Heart left ventricle (tissue), 16 donors: ENCODE measurements at places on chromosomes 7 and 10.

DNA sequence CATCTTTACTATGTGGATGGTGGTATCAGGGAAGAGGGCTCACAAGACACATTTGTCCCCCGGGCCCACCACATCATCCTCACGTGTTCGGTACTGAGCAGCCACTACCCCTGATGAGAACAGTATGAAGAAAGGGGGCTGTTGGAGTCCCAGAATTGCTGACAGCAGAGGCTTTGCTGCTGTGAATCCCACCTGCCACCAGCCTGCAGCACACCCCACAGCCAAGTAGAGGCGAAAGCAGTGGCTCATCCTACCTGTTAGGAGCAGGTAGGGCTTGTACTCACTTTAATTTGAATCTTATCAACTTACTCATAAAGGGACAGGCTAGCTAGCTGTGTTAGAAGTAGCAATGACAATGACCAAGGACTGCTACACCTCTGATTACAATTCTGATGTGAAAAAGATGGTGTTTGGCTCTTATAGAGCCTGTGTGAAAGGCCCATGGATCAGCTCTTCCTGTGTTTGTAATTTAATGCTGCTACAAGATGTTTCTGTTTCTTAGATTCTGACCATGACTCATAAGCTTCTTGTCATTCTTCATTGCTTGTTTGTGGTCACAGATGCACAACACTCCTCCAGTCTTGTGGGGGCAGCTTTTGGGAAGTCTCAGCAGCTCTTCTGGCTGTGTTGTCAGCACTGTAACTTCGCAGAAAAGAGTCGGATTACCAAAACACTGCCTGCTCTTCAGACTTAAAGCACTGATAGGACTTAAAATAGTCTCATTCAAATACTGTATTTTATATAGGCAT is 9.1 kb upstream of the CSGALNACT2 start:
- no peak for DNase-seq

GRCh38 chr7:50088463-50089129 is 4.5 kb downstream of the ZPBP start:
- DNase-seq: no peak

- no peak for DNase-seq
These were observed 128.4 kb downstream of the WNT2 start for GRCh38 chr7:117194445-117194844.

- no peak for DNase-seq
These were observed 662.9 kb downstream of the CCSER2 start for GRCh38 chr10:84991301-84991700.

DNA sequence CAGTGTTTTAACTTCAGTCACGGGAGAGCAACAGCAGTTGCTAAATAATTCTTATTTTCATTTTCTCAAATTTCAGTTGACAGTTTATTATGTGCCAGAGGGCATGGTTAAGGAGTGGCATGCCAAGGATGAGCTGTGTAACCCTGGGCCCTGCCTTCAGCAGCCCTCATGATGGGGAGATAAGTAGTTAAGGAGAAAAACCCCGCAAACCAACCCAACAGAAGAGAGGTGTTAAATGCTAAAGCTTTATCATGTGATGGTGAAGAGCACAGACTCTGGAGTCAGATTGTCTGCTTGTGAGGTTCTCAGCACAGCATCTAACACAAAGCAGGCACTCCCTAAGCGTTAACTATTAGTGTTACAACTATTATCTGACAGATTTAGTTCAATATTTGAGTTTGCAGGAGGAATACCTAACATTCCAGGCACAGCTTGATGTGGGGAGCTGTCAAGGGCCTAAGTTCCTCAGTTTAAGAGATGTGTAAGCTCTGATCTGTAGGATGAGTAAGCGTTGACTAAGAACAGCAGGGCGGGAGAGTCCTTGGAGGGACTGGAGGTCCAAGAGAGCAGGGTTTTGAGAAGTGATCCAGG is 29.6 kb downstream of the STAM start:
- no peak for DNase-seq

- DNase-seq: no peak
These were observed 131.9 kb downstream of the GRID1 start for GRCh38 chr10:86234541-86235270.

- DNase-seq: no peak
These were observed 536.8 kb upstream of the NRP1 start for GRCh38 chr10:33871061-33871956.
